ENCODE measurements at places on chromosomes 16 and 17.

GRCh38 chr17:81073967-81074839 lies 39.3 kb downstream of the BAIAP2 start:
- no peak for DNase-seq

DNA sequence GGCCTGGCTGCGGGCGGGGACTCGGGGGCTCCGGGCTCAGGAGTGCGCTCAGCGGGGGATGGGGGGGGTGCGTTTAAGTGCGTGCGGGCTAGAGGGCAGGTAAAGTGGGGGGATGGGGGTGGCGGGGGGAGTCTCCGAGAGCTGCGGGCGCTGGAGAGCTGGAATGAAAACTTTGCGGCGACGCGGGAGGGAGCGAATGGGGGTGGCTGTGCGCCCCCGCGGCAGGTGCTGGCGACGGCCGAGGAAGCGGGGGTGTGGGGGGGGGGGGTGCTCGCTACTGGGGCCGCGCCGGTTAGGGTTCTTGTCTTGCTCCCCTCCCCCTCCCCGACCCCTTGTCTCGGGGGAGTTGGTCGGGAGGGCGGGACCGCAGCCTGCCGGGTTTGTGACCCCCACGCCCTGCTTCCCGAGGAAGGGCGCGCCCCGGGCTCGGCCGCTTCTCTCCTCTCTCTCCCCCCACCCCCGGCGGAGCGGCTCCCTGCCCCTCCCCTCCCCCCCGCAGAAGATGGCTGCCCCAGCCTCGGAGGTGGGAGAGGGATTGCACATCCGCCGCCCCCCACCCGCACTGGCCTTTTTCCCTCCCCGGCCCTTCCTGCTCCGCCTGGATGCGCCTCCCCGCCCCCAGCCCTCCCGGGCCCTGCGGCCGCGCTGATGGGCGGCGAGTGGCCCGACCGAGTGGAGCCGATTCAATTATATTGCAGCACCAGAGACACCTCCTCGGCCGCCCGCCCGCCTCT lies 649 bp downstream of the GSE1 start:
- DNase-seq, result peak; percentile 23

DNA sequence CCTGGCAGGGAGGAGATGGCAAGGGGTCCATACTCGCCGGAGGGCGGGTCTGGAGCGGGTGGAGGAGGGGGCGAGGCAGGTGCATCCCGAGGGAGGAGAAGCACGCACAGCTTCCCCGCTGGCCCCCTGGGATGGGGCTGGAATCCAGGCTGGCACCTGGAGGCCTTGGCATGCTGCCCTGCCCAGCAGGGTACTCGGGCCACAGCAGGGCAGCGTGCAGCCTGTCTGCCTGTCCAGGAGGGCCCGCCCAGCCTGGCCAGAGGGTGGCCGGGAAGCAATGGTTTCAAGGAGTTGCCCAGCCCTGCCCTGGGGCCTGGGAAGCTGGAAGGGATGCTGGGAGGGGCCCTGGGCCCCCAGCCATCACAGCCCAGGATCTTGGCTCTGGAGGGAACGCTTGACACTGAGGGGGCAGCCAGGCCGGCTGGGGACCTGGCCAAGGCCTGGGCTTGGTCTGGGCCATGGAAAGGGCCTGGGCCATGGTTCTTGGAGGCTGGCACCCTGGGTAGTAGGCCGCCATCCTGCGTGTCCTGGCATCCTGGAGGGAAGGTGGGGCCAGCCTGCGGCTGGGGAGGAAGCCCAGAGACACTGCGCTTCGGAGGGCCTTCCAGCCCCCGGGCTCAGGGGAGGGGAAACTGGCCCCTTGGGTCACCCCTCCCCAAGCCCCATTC lies 1.1 kb downstream of the GLIS2 start:
- no peak for DNase-seq

DNA sequence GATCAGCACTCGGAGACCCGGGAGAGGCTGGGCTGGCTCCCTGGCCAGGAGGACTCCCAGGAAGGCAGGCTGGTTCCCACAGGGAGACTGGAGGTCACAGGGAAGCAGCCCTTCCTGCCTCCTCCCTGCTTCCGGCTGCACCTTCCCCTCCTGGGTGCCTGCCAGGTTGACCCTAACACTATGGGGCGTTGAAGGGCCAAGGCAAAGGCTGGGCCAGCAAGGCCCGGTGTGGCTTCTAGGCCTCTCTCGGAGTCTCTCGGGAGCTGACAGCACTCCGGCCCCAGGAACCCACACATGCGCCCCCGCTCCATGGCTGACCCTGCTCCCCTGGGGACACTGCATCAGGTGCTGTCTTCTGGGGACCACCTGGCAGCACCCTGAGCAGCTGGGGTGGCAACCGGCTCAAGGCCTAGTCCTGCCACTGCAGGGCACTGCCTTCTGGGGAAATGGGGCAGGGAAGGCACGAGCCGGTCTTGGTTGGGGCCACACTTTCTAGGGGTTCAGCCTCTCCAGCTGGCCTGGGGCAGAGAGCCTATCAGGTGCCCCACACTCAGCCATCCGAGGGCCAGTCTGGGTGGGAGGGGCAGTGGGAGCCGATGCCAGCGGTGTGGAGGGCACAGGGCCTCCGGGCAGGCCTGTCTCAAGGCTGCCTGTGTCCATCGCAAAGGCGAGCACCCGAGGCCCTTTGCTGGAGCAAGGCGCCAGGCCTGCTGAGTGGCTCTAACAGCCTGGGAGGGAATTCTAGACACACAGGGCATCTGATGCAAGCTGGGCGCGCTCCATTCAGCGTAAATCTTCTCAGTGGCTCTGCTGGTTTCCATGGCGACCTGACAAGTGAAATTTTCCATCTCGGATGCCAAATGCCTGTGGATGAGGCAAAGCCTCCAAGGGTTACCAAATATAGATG lies 5.6 kb upstream of the MTSS2 start:
- no peak for DNase-seq

- no peak for DNase-seq
These were observed 136.7 kb downstream of the SNX11 start for GRCh38 chr17:48244121-48244711.

GRCh38 chr16:27353853-27354252 lies 40.1 kb downstream of the IL4R start:
- no peak for DNase-seq

- DNase-seq, result peak; percentile 30
These were observed 45.0 kb upstream of the NACA2 start for GRCh38 chr17:61635913-61636432.

- DNase-seq, result peak; percentile 74
These were observed 33.6 kb upstream of the CCR7 start for GRCh38 chr17:40598619-40599467.

GRCh38 chr16:29789775-29790182 lies 772 bp upstream of the KIF22 start:
- DNase-seq, result no peak

DNA sequence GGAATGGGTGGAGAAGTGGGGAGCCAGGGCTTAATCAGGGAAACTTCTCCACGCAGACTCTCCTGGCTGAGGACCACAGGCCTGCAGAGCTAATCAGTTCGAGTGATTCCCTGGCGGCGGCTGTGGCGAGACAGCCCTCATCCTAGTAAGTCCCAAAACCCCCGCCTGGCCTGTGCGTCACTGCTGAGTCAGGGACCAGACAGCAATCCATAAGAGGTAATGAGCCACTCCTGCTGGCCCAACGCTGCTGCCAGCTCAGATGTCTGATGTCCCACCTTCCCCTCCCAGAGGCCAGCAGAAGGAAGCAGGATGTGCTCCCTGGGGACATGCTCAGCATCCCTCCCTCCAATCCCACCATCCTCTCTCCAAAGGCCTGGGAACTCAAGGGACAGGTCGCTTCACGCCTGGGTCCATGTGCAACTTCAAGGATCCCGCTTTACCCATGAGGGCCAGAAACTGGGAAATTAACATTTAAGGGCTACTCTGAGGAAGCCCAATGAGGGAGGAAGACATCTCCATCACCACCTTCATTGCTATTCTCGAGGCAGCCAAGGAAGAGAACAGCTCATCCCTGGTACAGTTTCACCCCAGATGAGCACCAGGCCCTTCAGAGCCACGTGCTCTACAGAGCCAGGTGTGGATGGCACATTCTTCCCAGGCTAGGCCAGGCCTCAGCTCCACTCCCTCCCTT lies 7.9 kb downstream of the ACLY start:
- no peak for DNase-seq

DNA sequence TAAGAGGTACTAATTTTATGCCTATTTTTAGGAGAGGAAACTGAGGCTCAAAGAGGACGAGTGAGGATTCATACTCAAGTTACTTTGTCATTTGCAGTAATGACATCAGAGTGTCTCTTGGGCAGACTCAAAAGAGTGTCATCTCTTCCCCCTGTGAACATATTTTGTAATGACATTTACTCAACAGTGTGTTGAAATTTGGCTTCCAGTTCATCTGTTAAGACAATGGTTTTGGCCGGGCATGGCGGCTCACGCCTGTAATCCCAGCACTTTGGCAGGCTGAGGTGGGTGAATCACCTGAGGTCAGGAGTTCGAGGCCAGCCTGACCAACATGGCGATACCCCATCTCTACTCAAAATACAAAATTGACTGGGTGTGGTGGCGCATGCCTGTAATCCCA lies 28.9 kb downstream of the WFDC1 start:
- DNase-seq, result no peak

Measured in germinal center (tissue), 1 donor.